Activated CD8-positive, alpha-beta memory T cell treated with anti-CD3 and anti-CD28 coated beads for 1 hour (primary cell): ENCODE measurements at places on chromosomes 13 and 19.

GRCh38 chr13:39913928-39914327, 258.5 kb downstream of the COG6 start:
- DNase-seq = no peak

DNA sequence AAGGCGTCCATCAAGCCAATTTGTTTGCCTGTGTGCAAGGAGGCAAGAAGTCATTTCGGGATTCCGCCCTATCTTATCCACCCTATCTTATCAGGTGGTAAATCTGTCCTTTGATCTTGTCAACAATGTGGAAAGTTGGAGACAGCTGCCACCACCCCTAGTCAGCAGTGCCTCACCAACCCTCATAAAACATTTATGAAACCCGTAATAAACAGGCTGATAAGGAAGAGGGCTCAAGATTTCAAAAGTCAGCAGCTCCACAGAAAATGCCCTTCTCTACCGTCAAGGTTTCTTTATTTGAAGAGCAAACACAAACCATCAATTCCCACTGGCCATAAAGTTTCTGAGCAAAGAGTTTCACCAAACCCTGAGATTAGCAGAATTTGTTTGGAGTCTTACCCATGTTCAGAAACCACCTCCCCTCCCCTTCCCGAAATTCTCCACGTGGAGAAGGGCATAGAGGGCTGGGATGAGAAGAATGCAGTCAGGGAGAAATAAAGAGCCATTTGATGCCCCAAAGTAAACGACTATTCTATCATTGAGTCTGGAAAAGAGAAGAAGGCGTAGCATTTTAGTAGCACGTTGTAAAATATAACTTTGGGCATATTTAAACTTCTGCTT, 196.0 kb upstream of the GPR12 start:
- no peak for DNase-seq

DNA sequence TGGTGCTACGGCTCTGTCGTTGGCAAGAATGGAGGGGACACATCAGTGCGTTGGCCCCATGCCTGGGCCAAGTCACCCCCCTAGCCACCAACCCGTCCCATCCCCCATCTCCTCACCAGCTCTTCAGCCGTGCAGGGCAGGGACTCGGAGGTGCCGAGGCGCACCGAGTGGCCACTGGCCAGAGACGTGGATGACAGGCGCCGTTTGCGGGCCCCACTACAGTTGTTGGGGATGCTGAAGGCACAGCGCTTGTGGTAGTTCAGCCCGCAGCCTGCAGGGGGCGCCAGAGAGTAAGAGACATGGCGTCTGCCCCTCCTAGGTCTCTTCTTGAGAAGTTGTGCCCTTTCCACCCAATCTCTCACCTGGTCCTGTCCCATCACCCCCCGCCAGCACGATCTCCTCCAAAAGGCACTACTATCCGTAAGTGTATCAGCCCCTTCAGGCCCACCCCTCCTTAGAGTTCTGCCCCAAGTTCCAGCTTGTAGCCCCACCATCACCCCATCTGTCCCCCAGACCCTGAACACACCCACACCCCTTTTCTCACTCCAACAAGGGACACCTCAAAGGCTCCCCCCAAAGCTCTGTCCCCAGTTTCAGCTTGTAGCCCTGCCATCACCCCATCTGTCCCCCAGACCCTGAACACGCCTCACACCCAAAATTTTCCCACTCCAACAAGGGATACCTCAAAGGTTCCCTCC, 12.4 kb downstream of the PRKD2 start:
- DNase-seq = peak; percentile 90

- peak; percentile 32 for DNase-seq
Measured at GRCh38 chr19:7904074-7905020, 670 bp downstream of the MAP2K7 start.

GRCh38 chr19:56098731-56099568, 22.1 kb downstream of the ZNF787 start:
- no peak for DNase-seq

- no peak for DNase-seq
Measured at GRCh38 chr19:47609906-47610894, 1.3 kb downstream of the BICRA start.

GRCh38 chr19:12801466-12802266, at the start of the genes PRDX2 and THSD8:
TSS of gene PRDX2 (minus strand) at chr19:12801800. CDS start at chr19:12801261, 539 bp downstream.
TSS of gene THSD8 (plus strand) at chr19:12802069. CDS start at chr19:12802072, 3 bp downstream.
- no peak for DNase-seq
